Neural cell (in vitro differentiated cells): ENCODE measurements at places on chromosomes 4 and X. TPM values are rescaled to one million over a fixed set of nuclear protein-coding genes. Genes with fewer than 3 reads are reported as not detected.

TKTL2 gene
- polyA plus RNA-seq = 0.34 and 0.42 TPM in 2 replicates

LPAR4 gene
- polyA plus RNA-seq = 2.8 and 4.3 TPM in 2 replicates

OPHN1 gene
- polyA plus RNA-seq = 7.3 and 7.6 TPM in 2 replicates

APEX2 gene
- 3.0 and 3.1 TPM in 2 replicates for polyA plus RNA-seq

MFSD8 gene
- 84.5 and 92.9 TPM in 2 replicates for polyA plus RNA-seq

TMEM144 gene
- 1.3 and 2.8 TPM in 2 replicates for polyA plus RNA-seq

GPRIN3 gene
- 7.0 and 7.2 TPM in 2 replicates for polyA plus RNA-seq

ODAM gene
- not detected in 2 replicates for polyA plus RNA-seq

PRKG2 gene
- 0.16 and 0.20 TPM in 2 replicates for polyA plus RNA-seq

SPP1 gene
- polyA plus RNA-seq = 0.35 and 0.52 TPM in 2 replicates

USP17L10 gene
- not detected in 2 replicates for polyA plus RNA-seq

FRMD7 gene
- 0.54 and 1.2 TPM in 2 replicates for polyA plus RNA-seq

POU3F4 gene
- polyA plus RNA-seq = 4.4 and 4.9 TPM in 2 replicates

SGCB gene
- polyA plus RNA-seq = 20.6 and 24.5 TPM in 2 replicates

CD38 gene
- 0.21 TPM in 1 of 2 replicates, not detected in the other for polyA plus RNA-seq

USP17L11 gene
- not detected in 2 replicates for polyA plus RNA-seq
